Activated naive CD8-positive, alpha-beta T cell treated with anti-CD3 and anti-CD28 coated beads, Interleukin-2, amount 10 ng/mL, durations not matched to agents 7 days and 5 days (primary cell): ENCODE measurements at places on chromosomes 7 and 10. TPM values are rescaled to one million over a fixed set of nuclear protein-coding genes. Genes with fewer than 3 reads are reported as not detected.

The SLC39A12 gene
- total RNA-seq = not detected

The TMEM229A gene
- not detected for total RNA-seq

The ZNF117 gene
- total RNA-seq = 7.7 TPM

The ABCF2 gene
- total RNA-seq = 29.5 TPM

The TRPV5 gene
- not detected for total RNA-seq

The FIS1 gene
- total RNA-seq = 106 TPM

The CPA1 gene
- total RNA-seq = not detected

The GHRHR gene
- not detected for total RNA-seq

The VTI1A gene
- total RNA-seq = 45.1 TPM

The PCLO gene
- total RNA-seq = not detected

The CALD1 gene
- total RNA-seq = not detected

The GRK5 gene
- total RNA-seq = 21.8 TPM

The MACC1 gene
- total RNA-seq = 0.34 TPM

The CCL24 gene
- total RNA-seq = not detected

The BTBD16 gene
- total RNA-seq = not detected

The GPR26 gene
- total RNA-seq = not detected

The TMEM225B gene
- 2.3 TPM for total RNA-seq

The ARID5B gene
- total RNA-seq = 26.1 TPM
